CD8-positive, alpha-beta T cell (primary cell): ENCODE measurements at places on chromosomes 12 and 14. TPM values are rescaled to one million over a fixed set of nuclear protein-coding genes. Genes with fewer than 3 reads are reported as not detected.

The MAP1LC3B2 gene
- total RNA-seq, result 0.97 TPM

The TAS2R7 gene
- not detected for total RNA-seq

The SOAT2 gene
- total RNA-seq, result 2.5 TPM

The SIRT4 gene
- not detected for total RNA-seq

The SIX4 gene
- total RNA-seq, result not detected

The ACYP1 gene
- total RNA-seq, result 5.3 TPM

The DLGAP5 gene
- total RNA-seq, result not detected
